ENCODE measurements at places on chromosomes 6 and 20.

- no peak for DNase-seq
Observed at GRCh38 chr6:30703821-30704220, 13.0 kb upstream of the NRM start.

DNA sequence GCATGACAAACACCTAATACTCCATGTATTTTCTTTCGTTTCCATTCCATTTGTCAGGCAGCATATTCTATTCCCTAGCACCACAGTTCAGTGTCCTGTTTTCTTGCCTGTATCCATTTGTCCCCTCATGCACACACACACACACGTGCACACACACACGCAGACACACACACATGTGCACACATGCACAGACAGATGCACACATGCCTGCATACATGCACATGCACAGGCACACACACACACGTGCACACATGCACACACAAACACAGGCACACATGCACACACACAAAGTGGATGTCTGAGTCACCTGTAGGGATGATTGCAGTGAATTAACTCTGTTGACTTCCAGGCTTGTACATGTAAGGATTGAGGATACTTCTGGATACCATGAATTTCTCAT lies 226.7 kb upstream of the SYNDIG1 start:
- DNase-seq: no peak

- DNase-seq: no peak
Observed at GRCh38 chr20:63536241-63536977, 767 bp downstream of the PTK6 start.

- DNase-seq: no peak
Observed at GRCh38 chr6:5058254-5058653, 26.9 kb upstream of the PPP1R3G start.

Measured in AG09309 (cell line).